ENCODE measurements at places on chromosomes 3 and 15. TPM values are rescaled to one million over a fixed set of nuclear protein-coding genes. Genes with fewer than 3 reads are reported as not detected.

The CEP19 gene
- 0.39 TPM for total RNA-seq

The SH3GL3 gene
- total RNA-seq = not detected

The GNAT1 gene
- 0.28 TPM for total RNA-seq

The RSRC1 gene
- total RNA-seq = 25.0 TPM

The EPHB3 gene
- total RNA-seq = not detected

The ZNF621 gene
- total RNA-seq = 7.1 TPM

The IDH2 gene
- total RNA-seq = 41.5 TPM

The GOLGA6L9 gene
- total RNA-seq = 3.2 TPM

The RAD51 gene
- 1.5 TPM for total RNA-seq

The AP4E1 gene
- 8.1 TPM for total RNA-seq

The SCAANT1 gene
- total RNA-seq = not detected

The GOLGA8J gene
- not detected for total RNA-seq

The TMEM212 gene
- total RNA-seq = not detected

The PYGO1 gene
- total RNA-seq = not detected

The LOXL1 gene
- total RNA-seq = 1.1 TPM

The TP63 gene
- total RNA-seq = not detected

All from CD8-positive, alpha-beta T cell (primary cell).